Epithelial cell of proximal tubule (primary cell): ENCODE measurements at places on chromosomes 1 and 21. TPM values are rescaled to one million over a fixed set of nuclear protein-coding genes. Genes with fewer than 3 reads are reported as not detected.

The PERM1 gene
- not detected in 2 replicates for total RNA-seq

The ADAR gene
- 63.4 and 82.3 TPM in 2 replicates for total RNA-seq

The OPTC gene
- not detected in 2 replicates for total RNA-seq

The FAM177B gene
- total RNA-seq: not detected in 2 replicates

The ZNF683 gene
- total RNA-seq: not detected in 2 replicates

The NUDT4B gene
- total RNA-seq: 6.9 and 30.9 TPM in 2 replicates

The AMY1A gene
- total RNA-seq: not detected in 2 replicates

The OR14A16 gene
- total RNA-seq: not detected in 2 replicates

The CD5L gene
- total RNA-seq: not detected in 2 replicates

The KCNJ15 gene
- total RNA-seq: 38.9 and 40.8 TPM in 2 replicates

The ANKRD34A gene
- 0.06 and 0.14 TPM in 2 replicates for total RNA-seq

The TSPAN2 gene
- 4.6 and 5.0 TPM in 2 replicates for total RNA-seq

The ZNF687 gene
- 14.0 and 16.9 TPM in 2 replicates for total RNA-seq

The SMIM1 gene
- 3.6 TPM in 1 of 2 replicates, not detected in the other for total RNA-seq

- DNase-seq: no peak
Measured at GRCh38 chr1:56387071-56387740, 192.2 kb downstream of the PLPP3 start.

- no peak for DNase-seq
Measured at GRCh38 chr1:212655668-212656440, 43.8 kb downstream of the BATF3 start.

DNA sequence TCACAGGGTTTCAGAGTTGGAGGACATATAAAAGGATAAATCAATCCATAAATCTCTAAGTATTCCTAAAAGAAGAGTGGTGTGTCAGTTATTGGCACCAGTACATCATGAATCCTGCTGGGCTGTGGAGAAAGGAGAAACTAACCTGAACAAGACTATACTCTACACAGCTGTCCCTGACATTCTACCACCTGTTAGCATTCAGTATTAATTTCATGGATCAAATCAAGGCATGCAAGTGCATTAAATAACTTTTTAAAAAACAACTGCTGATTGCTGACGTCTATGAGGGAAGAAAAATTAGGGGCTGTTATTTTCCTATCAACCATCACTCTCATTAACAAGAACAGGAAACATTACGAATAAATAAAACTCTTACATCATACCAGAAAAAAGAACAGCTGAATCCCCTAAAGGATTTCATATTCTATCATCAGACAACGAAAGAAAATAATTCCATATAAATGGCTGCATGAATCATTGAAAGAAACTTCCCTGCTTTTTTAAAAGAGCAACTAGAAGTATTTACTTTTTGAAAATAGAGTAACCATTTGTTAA is 121.7 kb downstream of the ATF6 start:
- no peak for DNase-seq

DNA sequence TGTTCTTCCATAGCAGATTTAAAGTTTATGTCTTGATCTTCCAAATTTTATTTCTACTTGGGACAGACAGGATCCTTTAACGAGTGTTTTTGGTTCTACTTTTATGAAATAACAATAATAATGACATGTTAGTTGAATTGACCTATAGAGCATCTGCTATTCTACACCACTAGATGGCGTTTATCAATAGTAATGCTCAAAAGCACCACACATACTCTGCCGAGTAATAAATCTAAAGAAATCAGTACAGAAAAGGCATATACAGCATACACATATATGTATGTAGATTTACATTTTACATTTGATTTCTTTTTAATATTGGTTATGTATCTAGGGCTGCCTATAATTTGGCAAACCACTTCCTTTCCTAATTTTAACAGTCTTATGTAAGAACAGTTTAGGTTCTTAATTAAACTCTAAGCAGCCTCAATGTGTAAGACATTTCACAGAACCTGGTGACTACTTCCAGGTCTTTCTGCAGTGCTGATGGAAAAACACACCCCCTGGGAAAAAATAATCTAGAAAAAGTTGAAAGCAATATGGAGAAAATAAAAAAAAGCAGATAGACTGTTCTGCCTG is 5.9 kb upstream of the SIPA1L2 start:
- no peak for DNase-seq

GRCh38 chr21:38333301-38334272 is 76.8 kb downstream of the KCNJ15 start:
- no peak for DNase-seq

- no peak for DNase-seq
Measured at GRCh38 chr1:10765304-10765703, 31.1 kb downstream of the CASZ1 start.

- no peak for DNase-seq
Measured at GRCh38 chr1:58108783-58109182, 437.7 kb downstream of the OMA1 start.

DNA sequence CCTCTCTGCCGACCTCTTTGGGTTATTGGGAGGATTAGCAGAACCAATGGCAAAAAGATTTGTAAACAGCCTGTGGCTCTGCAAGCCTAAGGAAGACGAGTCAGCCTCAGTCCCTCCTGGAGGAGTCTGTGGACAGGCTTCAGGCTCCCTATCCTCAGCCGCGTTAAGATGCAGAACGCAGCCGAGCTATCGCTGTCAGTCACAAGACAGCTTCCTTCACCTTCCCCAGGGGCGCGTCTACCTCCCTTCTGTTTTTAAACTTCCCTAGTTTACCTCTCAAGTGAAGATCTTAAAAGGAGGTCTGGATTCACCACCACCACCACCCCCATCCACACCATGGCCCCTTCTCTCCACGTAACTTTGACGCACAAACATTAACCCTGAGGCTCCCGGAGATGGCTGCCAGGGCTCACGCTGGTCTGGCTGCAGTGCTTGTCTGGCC is 738 bp downstream of the CAMK1G start:
- DNase-seq: no peak

GRCh38 chr1:46131712-46132528 is 509 bp downstream of the PIK3R3 start:
- DNase-seq: no peak

- no peak for DNase-seq
Measured at GRCh38 chr1:109649491-109649914, 6.4 kb upstream of the GSTM4 start.

- DNase-seq: no peak
Measured at GRCh38 chr1:20658166-20658915, 2.8 kb downstream of the DDOST start.

DNA sequence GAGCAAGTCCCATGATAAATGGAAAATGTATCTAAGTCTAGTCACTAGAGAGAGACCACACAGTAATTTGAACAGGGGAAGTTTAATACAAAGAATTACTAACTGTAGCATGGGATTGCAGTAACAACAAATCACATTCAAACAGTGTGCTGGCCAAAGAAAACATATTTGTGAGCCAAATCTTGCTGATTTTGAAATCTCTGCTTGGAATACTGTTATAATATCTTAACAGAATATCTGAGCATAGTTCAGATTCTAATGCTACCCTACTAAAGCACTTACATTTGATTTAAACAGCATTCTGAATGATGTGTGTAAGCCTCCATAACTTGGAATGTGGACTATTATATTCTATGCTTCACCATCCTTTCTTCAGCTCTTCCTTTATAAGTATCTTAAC is 270.0 kb upstream of the BRINP3 start:
- no peak for DNase-seq

- no peak for DNase-seq
Measured at GRCh38 chr1:236472850-236473788, 50.7 kb upstream of the LGALS8 start.

DNA sequence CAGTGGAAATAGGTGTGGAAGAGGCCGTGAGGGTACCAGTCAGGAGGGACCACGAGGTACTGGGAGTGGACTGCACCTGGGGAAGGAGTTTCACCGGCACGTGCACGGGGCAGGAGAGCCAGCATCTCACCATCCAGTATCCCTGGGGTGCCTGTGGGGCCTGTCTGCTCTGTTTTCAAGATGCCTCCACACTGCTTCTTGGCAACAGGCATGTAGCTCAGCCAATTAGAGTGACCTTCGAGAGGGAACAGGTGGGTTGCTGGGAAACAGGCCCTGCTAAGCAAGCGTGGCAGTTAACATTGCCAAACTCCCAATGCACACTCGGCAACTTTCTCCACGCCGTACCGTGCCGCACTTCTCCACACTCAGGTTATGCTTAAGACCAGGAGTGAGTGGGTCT is 17.7 kb downstream of the KCNC4 start:
- DNase-seq: no peak

DNA sequence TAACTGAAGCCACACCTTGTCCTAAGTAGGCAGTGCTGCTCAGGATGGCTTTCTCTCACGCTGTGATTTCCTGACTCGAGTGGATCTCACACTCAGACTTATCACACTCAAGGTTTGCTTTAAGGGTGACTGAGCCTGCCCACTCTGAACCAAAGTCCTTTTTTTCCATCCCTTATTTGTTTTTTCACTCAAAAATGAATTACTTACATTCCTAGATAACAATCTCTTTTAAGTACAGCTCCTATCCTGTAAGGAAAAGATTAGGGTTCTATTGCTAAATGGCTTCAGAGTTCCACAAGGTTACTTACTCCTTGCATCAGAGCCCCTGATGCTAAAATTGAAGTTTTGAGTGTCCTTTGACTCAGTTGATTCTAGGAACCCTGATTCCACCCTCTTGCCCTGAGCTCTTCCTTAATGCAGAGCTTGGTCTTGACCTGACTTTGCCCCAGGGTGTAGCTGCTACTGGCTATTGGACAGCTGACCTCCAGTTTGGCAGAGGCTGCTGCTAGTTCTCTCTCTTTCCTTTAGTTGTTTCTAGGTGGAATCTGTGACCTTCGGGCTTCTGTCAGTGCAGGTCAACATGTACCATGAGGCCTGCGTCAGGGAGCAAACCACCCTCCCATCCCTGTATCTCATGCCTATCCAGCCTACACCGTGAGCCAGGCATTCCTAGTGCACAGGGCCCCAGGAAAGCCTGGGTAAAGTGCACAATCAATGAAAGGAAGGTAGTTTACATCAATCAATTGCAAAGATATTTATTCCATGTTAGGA is 80.1 kb upstream of the CD55 start:
- no peak for DNase-seq

DNA sequence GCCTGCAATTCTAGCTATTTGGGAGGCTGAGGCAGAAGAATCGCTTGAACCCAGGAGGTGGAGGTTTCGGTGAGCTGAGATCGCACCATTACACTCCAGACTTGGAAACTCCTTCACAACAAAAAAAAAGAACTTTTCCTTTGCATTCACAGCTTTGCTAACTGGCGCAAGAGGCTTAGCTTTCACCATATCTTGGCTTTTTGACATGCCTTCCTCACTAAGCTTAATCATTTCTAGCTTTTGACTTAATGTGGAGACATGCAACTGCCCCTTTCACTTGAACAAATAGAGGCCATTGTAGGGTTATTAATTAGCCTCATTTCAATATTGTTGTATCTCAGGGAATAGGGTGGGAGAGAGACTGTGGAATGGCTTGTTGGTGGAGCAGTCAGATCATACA is 8.7 kb downstream of the KPNA6 start:
- no peak for DNase-seq

DNA sequence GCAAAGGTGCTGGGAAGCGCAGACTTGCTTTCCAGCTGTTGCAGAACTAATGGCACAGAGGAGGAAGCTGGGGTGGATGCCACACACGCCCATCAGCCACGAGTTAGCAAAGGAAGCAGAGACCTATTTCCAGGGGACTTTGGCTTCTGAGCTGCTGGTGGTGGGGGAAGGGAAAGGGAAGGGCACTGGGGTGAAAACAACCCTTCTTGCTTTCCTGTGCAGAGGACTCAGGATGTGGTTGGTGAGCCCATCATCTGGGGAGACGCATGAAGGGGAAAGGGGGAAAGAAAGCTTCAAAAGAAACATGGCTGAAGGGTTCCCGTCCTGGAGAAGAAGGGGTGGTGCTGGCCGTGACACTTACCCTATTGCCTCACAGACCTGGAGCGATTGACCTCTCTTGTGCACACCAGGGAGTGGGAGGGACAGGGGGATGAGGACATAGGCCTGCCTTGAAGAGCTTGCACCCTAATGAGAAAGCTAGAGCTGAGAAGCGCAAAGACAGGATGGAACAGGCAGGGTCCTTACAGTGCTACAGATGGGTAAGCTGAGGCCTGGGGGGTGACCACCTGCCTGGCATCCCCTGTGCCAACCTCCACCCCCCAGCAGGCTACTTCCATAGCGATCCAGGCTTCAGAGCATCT is 140.8 kb upstream of the RAB4A start:
- no peak for DNase-seq

- no peak for DNase-seq
Measured at GRCh38 chr21:16007943-16008342, 278.2 kb downstream of the USP25 start.

DNA sequence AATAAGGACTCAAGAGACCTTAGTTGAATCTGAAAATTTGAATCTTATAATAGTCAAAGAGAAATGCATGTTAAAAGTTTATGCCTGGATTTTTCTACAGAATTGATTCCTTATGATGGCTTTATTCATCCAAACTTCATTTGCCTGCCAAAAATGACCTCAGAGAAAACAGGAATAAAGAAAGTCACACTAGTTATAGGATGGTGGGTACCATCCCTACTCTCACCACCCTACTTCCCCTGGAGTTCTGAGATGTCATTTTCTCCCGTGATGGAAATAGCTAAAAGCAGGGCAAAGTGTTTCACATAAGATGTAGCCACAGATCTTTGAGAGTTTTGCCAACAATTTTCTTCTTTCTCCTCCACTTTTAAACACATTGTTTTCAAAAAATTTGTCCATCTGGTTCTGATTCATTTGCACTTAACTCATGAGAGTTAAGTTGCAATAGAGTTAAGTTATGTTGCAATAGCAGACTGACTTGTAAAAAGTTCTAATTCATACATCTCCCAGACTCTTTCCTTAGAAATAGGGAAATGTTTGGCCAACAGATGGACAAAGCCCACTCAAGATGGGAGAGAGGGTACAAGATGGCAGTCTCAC is 384.6 kb downstream of the PLPP3 start:
- no peak for DNase-seq

DNA sequence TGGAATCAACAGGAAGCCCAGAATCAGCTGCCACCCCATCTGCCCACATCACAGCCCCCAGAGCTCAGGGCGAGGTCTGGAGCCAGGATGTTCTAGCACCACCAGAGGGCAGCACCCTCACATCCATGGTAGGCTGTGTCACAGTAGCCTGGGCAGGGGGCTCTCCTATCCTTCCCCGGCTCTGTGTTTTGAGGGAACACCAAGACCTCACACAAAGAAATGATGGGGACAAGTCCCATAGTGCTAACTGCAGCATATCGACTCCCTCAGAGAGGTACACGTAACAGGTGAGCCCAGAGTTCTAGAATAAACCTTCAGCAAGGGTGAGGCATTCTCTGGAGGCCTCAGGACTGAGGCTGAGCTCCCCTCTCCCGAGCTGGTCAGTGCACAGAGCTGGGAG is 2.3 kb upstream of the KCNC4 start:
- DNase-seq: no peak

DNA sequence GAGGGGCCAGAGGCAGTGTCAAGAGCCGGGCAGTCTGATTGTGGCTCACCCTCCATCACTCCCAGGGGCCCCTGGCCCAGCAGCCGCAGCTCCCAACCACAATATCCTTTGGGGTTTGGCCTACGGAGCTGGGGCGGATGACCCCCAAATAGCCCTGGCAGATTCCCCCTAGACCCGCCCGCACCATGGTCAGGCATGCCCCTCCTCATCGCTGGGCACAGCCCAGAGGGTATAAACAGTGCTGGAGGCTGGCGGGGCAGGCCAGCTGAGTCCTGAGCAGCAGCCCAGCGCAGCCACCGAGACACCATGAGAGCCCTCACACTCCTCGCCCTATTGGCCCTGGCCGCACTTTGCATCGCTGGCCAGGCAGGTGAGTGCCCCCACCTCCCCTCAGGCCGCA is at the start of gene BGLAP:
Gene BGLAP, plus strand, starts transcription at position 259 of the 400 bp plus-strand sequence. Its CDS starts 48 bp downstream, at position 307.
- no peak for DNase-seq

GRCh38 chr21:42313501-42313969 is 1.7 kb downstream of the TFF3 start:
- no peak for DNase-seq
